ENCODE measurements at places on chromosomes 12 and 14. TPM values are rescaled to one million over a fixed set of nuclear protein-coding genes. Genes with fewer than 3 reads are reported as not detected.

DNA sequence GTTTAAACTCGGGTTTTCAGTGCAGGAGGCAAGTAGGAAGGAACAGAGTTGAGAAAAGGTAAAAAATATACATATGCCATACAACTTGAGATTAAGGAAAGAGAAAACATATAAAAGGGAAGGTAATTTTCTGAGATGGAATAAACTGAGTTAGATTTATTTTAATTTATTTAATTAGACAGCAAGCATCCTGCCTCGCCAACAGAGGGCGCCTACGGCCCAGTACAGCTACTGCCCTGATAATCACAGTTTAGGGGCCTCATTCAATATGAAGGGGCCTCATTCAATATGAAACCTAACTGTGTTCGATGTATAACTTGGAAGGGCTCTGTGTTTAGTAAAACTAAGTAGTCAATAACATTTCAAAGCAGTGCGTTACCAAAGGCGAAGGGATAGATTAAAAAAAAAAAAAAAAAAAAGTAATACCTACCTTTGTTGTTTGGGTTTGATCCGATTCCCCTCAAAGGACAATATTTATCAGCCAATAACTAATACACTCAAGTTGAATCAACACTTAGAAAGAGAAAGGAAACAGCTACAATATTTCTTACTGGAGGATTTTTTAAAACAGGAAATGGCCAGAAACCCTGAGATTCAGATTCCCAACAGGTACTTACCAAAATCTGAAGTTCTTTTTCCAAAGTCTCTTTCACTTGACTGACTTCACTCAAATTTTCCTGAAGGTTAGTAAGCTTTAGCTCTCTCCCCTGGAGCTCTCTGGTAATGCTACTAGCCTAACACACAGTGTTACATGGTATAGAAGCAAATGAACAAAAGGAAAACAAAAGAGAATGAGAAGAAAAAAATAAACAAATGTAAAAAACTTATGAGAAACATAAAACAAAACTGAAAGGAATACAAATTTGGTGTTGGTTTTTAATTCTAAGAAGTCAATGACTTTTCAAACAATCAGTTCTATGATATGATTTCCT, 70.0 kb upstream of the VPS33A start:
- DNase-seq, result no peak

RAD9B gene
- total RNA-seq, result 0.41 TPM

DAD1 gene
- 256 TPM for total RNA-seq

KCNC2 gene
- total RNA-seq, result not detected

DNA sequence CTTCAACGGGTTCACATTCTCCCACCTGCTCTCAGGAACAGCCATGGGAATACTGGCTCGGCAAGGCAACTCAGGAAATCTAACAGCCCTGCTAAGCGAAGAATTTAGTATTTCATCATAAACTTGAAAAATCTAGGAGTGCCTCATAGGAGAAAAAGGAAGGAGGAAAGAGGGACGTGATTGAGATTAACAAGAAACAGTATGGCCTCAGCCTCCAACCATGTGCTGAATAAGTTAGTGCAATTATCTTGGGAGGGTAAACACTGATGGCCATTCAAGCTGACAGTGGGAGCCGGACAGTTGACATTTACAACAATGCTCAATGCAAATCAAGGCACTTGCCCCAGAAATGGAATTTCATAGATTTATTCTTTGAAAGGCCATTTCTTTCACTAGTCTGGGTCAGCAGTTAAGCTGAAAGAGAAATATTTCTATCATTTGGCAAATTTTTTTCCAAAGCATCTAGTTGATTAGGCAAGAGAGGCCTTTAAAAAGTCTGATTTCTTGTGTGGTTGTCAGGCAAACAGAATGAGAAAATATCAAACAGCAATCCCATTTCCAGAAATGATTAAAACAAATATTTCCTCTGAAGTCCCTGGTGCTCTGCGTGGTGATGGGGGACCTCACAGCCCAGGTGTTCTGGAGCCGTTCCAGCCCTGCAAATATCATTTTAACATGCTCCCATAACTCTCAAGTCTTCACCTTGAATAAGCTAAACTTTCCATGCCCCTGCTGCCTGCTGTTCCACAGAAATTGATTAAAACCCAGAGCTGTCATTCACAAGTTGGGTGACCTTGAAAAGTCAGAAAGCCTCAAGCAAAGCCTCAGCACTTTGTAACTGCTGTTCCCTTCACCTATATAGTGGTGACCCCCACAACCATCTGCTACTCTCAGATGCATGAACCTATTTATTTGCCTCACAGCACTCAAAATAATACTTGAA, 121.6 kb downstream of the PHLDA1 start:
- DNase-seq, result no peak

All from activated T-helper 2 cell treated with anti-CD3 and anti-CD28 coated beads, Interferon-gamma antibody, Interleukin-2, Interleukin-4, amounts not matched to agents 10 μg/mL and 5 μg/mL and 100 μg/mL, durations not matched to agents 14 hours and 24 hours and 36 hours (primary cell).